ENCODE measurements at places on chromosomes 4 and X.

DNA sequence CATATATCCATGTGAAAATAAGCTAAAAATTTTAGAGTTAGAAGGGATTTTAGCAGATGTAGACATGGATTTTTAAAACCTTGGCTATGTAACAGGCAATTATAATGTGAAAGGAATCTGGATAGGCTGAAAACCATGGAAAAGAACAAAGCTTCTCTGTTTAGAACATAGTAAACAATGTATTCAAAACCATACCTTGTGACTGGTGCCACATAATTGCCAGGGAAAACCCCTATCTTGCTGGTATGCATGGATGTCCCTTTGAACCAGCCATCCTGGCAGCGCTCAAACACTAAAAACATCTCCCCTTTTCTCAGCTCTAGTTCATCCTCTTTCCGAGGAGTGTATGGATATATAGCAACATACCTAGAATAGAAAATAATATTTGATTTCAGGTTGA lies 110.6 kb upstream of the CBR4 start:
- DNase-seq, result no peak

GRCh38 chrX:118528071-118528737 lies 32.6 kb downstream of the DOCK11 start:
- no peak for DNase-seq

DNA sequence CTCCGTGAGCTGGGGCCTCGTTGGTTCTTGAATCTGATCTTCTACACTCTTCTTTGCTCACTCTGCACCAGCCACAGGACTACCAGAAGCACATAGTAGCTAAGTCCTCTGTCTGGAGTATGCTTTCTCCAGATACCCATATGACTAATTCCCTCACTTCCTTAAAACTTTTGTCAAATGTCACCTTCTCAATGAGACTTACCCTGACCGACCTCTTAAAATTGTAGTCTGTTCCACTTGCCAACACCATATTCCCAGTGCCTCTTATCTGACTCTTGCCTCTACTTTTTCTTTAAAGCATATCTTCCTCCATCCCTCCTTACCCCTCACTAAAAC lies 10.0 kb downstream of the PARM1 start:
- no peak for DNase-seq

DNA sequence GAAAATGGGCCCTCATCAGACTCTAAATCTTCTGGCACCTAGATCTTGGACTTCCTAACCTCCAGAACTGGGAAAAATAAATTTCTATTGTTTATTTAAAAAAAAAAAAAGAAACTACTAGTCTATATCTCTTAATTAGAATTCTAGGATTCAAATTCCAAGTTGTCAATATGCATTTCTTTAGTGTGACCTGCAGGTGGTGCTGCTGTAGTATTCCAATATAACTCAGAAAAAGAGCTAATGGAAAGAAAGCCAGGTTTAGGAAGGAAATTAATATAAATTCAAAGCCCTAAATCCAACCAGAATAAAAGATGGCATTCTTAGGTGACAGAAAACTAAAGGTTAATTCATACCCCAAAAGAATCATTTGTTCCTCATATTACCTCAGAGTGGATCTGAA lies 80.0 kb upstream of the NALF2 start:
- DNase-seq, result no peak

GRCh38 chrX:17359500-17359899 lies 15.5 kb upstream of the NHS start:
- no peak for DNase-seq

- DNase-seq, result no peak
Observed at GRCh38 chrX:17183566-17183965, 191.4 kb upstream of the NHS start.

- no peak for DNase-seq
Observed at GRCh38 chrX:16333453-16333852, 166.2 kb downstream of the MAGEB17 start.

DNA sequence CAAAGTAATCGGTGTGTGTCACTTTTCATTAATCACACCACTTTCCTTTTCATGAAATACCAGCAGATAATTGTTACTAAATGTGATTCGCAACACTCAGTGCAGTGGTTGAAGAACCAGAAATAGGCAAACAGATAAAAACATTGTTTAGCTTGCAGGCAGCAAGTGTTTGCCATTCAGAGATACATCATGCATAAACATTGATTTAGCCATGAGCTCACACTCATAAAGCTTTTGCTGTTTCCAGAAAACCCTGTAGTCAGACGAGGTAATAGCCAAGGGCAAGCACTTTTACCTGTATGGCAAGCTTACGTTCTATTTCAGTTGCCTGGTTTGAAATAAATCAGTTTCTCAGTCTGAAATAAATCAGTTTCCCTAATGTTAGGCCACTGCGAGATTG lies 542.0 kb upstream of the TENM3 start:
- DNase-seq, result no peak

- DNase-seq, result no peak
Observed at GRCh38 chr4:145799223-145799622, 119.3 kb downstream of the C4orf51 start.

DNA sequence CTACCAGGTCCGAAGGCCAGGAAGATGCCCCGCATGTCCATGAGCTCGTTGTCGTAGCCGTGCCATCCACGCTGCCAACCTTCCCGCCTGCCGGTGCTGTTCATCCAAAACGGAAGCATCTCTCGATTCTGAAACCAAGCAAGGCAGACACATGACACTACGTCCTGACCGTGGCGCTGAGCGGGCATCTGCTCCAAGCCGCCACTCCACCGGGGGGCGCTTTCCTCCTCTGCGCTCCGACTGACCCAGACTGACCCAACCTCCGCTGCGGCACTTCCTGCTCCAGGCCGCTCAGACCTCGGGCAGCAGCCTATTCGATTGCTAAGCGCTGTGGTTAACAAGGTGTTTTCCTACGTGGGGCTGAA lies 120.5 kb downstream of the ENPP6 start:
- no peak for DNase-seq

GRCh38 chr4:81737865-81738559 lies 266.3 kb upstream of the RASGEF1B start:
- no peak for DNase-seq

DNA sequence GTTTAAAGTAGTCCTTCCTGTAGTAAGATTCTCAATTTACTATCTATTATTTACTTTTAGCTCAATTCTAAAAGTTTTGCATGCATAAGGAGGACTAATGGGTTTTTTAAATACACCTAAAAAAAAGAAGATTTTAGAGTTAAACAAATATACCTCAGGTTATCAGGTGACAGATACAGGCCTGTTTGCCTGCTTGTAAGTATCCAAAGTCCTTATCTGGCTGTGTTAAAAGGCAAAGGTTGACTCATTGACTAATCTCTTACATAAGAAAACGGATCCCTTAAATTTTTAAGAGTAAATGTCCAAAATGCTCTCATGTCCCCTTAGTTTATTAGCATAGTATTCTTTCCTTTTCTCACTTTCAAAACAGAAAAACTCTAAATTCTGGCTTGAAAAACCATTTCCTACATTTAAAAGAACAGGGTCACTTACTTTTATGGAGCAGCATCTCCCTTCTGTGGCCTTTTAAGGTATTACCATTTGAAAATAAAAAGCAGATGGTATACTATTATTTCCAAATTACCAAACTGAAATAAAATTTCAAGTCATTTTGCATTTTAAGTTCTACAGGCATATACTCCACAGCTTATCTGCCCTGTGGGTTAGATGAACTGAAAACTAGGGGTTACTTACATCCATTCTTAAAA lies 4.5 kb downstream of the CBR4 start:
- no peak for DNase-seq

DNA sequence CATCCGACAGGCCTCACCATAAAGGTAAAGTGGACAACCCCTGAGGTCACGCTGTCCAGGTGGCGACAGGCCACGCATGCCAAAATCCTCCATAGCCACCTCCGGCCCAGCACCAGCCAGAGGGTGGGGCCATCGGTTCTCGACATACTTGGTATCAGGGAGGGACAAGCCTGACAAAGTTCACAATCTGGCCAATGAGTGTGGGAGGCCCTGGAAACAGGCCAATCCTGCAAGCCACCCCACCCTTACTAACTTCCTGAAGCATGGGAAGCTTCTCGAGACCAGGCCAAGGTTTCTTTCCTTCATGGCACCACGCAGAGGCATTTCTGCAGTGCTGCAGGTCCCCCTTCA lies 73.8 kb downstream of the MTMR1 start:
- no peak for DNase-seq

- DNase-seq, result no peak
Observed at GRCh38 chr4:105147016-105147552, 408 bp downstream of the TET2 start.

- DNase-seq, result no peak
Observed at GRCh38 chr4:80092088-80092487, 19.1 kb upstream of the ANTXR2 start.

- no peak for DNase-seq
Observed at GRCh38 chr4:27154706-27155105, 294.1 kb downstream of the STIM2 start.

- DNase-seq, result no peak
Observed at GRCh38 chr4:112448306-112449132, 67.5 kb downstream of the NEUROG2 start.

GRCh38 chrX:153865685-153866084 lies 20.3 kb downstream of the L1CAM start:
- no peak for DNase-seq
